ENCODE measurements at places on chromosomes 1 and 21.
A peak's percentile ranks its signal among the peaks of the same experiment; 100 is the strongest.

GRCh38 chr1:91621360-91621759 lies 120.7 kb downstream of the CDC7 start:
- no peak for DNase-seq

- peak; percentile 75 for DNase-seq
These were observed 6.6 kb downstream of the LIN28A start for GRCh38 chr1:26417111-26417759.

- no peak for DNase-seq
These were observed 1082.4 kb upstream of the B3GALT2 start for GRCh38 chr1:194268839-194269238.

GRCh38 chr1:156744786-156745419 lies 4.0 kb upstream of the MRPL24 start:
- DNase-seq = no peak

- no peak for DNase-seq
These were observed 57.0 kb downstream of the YARS1 start for GRCh38 chr1:32759997-32760623.

DNA sequence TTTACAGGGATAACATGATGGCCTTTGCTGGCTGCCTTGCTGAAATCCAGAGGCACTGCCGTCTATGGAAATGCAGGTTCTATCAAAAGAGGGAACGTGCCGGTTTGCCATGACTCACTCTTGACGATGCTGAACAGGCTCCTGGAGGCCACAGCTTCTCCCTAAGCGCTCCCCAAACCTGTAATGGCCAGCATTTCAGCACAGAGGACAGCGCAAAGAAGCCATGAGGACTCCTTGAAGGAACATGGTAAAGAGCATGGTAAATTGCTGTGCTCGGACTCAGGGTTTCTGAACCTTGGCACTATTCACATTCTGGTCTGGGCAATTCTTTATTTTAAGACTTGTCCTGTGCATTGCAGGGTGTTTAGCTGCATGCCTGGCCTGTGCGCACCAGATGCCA lies 217.5 kb downstream of the CAMTA1 start:
- DNase-seq = no peak

DNA sequence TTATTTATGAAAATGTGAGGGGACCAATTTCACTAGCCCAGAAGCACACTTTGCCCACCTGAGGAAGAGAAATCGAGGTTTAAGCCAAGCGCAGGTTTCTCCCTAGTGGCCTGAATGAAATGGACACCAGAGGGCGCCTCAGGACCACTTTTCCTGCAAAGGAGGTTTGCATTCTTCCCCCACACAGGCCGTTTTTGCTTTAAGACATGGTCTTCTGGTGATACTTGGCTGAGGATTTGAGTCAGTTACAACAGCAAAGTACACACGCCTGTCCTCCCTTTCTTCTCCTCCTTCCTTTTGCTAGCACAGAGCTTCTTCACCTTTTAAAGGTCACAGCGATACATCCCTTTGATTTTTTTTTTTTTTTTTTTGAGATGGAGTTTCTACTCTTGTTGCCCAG lies 5.4 kb downstream of the PLA2G2E start:
- DNase-seq = peak; percentile 57

- no peak for DNase-seq
These were observed 99.7 kb downstream of the PAX7 start for GRCh38 chr1:18730321-18730720.

GRCh38 chr1:23422241-23422877 lies 2.2 kb downstream of the TCEA3 start:
- peak; percentile 52 for DNase-seq

DNA sequence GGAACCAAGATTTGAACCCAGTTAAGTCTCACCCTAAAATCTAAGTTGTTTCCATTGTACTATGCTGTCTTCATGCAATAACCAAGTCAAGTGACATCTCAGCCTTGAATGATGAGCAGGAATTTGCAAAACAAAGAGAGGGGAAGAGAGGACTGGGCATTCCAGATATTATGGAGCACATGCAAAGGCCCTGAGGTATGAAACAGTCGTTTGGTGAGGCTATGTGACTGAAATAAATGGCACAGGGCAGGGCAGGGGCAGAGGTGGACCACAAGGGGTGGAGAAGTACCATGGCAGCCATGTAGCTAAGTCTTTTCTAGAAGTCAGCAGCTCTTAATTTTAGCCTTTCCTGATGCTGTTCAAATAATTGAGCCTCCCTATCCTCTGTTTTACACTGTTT lies 37.6 kb upstream of the RAP1A start:
- no peak for DNase-seq

DNA sequence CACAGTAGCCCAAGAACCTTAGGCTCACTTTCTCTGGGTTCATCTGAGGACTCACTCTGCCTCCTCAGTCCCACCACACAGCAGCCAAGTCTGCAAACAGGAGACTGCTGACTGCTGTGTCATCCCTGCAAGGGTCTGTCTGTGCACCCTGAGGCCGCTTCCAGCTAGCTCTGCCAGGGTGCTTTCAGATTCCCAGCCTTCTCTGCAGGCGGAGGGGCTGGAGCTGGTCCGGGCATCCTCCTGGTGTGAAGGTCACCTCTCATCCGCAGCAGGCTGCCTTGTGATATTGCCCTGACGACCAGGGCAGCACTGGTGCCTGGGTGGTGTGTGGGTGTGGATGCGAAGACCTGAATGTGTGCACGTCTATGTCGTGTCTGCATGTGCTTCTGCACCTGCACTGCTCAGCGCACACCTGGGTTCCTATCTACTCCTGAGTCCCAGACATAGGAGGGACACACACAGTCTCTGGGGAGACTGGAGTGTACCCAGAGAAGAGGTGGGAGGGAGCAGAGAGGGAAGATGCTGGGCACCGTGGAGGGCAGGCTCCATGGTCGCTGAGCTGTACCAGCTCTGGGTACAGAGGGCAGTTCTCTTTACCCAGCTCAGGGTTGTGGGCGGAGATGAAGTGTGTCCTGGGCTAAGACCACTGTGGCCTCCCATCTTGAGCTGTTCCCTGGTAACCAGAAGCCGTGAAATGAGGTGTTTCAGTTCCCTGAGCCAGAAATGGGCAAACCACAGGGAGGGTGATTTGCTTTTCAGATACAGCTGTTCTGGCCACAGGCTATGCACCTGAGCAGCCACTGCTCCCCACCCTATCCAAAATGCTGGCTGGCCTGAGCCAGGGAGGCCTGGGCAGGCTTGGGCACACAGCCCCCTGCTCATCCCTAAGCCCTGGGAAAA lies 160.9 kb upstream of the CSF3R start:
- no peak for DNase-seq

DNA sequence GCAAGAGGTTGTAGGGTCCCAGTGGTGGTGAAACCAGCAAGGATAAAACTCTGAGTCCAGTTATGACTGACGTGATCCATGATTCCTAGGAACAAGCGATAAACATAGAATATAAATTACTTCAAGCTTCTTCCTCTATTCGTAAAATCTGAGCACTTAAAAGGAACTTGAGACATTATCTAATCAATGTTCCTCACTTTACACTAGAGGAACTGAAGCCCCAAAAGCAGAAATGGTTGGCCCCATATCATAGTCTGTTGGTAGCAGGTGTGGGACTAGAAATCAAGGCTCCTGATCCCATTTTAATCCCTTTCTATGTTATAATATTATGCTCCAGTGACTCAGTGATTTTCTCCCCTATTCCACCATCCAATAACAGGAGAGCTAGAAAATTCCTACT lies 21.9 kb upstream of the MNDA start:
- no peak for DNase-seq

GRCh38 chr1:162388615-162389014 lies 7.1 kb downstream of the C1orf226 start:
- no peak for DNase-seq

- no peak for DNase-seq
These were observed 162.6 kb downstream of the RHOU start for GRCh38 chr1:228897901-228898300.

DNA sequence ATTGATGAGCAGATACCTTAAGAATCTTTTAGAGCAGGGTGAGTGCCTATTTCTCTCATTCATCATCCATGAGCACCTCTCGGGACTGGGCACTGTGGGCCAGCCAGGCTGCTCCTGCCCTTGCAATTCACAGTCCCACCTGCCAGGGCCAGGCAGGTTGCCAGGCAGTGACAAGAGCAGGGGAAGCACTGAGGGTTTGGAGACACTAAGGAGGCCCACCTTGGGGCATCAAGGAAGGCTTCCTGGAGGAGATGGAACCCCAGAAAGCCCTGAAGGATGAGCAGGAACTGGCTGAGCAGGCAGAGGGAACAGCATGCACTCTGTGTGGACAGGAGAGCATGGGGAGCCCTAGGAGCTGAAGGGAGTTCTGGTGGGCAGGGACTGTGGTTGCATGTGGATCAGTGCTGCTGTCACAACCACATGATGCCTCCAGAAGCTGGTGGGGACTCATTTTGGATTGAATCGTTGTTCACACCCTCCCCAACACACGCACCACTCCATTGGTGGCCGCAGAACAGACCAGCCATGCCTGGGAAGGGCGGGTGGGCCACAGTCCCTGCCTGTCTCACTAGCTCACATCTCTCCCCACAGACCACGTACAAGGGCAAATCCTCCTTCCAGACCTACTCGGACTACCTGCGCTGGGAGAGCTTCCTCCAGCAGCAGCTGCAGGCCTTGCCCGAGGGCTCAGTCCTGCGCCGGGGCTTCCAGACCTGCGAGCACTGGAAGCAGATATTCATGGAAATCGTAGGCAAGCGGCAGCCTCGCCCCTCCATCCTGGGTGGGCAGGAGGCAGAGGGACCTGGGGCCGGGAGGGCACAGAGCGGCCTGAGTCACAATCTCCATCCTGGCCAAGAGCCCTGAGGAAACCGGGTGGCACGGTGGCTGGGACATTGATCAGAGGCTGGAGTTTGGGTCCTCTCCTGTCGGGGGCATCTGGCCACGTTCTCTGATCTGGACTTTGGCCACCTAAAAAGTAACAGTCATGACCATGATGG lies 55.1 kb downstream of the DISP3 start:
- DNase-seq = no peak

- no peak for DNase-seq
These were observed 4.0 kb upstream of the ETNK2 start for GRCh38 chr1:204155881-204156280.

- no peak for DNase-seq
These were observed 14.8 kb upstream of the SERINC2 start for GRCh38 chr1:31398246-31398645.

- DNase-seq = no peak
These were observed 72.4 kb downstream of the ATP5PO start for GRCh38 chr21:33843216-33843615.

GRCh38 chr21:40723317-40723716 lies 123.6 kb downstream of the DSCAM start:
- no peak for DNase-seq

DNA sequence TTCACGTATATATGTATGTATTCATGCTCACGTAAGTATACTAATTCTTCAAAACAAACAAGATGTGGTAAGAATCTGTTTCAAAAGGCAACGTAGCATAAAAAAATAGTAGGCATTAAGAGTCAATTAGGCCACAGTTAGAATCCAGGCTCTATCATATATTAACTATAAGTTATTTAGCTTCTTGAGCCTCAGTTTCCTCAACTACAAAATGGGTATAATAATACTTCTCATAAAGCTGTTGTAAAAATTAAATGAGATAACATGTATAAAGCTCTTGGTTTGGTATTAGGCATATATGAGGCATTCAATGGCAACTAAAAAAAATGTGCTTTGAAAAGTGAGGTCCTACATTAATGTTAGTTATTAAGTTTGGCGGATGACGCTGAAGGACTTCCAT lies 9.2 kb downstream of the B3GALNT2 start:
- DNase-seq = no peak

GRCh38 chr1:89800022-89800655 lies 20.7 kb upstream of the LRRC8D start:
- DNase-seq = no peak

GRCh38 chr1:197384471-197384870 lies 116.4 kb downstream of the CRB1 start:
- DNase-seq = no peak

DNA sequence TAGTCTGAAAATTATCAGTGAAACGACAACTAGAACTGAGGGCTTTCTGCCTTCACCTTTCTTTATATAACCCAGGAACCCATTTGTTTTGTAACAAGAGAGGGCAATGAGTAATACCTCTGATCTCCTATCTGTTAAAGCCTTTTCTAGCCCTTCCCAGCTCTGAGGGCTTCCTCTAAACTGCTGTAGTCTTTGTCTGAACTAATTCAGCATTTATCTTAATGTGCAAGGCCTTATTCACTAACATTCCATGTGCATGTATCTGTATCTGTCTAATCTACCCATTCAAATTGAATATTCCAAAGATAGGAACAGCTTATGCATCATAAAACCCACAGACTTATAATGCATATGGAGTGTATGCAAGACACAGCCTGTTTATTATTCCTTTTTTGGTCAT lies 167.1 kb downstream of the LYPLAL1 start:
- DNase-seq = no peak

DNA sequence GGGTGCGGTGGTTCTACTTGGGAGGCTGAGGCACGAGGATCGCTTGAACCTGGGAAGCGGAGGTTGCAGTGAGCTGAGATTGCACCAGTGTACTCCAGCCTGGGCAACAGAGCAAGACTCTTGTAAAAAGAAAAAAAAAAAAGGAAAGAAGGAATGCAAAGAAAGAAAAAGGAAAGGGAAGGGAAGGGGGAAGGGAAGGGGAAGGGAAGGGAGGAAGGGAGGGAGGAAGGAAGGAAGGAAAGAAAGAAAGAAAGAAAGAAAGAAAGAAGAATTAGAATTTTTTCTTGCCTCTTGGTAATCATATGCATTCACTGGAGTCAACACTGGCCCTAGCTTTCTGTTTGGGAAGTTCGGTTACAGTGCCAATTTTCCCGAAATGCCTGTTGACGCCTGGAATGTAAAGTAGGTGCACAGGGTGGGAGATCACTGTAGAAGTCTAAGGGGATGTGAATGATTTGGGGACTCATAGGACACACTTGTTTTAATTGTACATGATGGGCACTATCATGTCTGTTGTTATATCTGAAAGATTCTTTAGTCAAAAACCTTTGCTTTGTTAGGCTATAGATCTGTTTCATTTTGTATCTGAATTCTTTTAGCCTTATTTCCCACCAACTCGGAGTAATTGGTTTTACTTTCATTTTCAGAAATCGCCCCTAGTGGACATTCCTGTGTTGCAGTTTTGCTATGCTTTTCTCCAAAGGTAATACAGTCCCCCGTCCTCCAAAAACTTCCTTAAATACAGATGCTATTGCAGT lies 59.8 kb upstream of the MORC3 start:
- DNase-seq = peak; percentile 31

- DNase-seq = no peak
These were observed 46.1 kb upstream of the ABCG1 start for GRCh38 chr21:42172596-42173483.

DNA sequence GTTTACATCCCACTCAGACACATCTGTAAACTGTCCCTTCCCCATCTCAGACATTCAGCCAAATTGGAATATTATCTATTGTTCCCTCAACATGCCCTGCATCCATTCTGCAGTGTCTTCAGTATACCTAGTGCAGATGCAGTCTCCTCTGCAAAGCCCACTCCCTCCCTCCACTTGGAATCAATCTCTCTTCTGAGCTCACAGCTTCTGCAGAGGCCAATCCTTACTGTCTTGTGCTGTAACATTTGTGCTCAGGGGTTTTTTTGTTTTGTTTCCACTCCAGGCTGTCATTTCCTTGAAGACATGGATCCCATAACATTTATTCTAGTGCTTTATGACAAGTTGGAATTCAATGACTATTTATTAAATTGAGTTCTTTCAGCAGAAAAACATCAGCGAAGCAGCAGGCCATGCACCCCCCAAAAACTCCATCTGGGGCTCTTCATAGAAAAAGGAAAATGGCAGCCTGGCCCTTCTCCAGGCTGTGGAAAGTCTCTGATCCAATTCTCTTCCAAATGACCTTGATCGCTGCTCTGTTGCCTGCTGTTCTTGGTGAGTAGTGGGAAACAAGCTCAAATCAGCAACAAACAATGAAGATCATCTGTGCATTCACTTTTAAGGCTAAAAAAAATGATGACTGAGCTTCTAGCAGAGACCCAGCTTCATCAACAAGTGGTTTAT lies 8.7 kb downstream of the C4BPA start:
- no peak for DNase-seq

All from activated T-helper 1 cell treated with anti-CD3 and anti-CD28 coated beads, Interleukin-12 subunit alpha, Interleukin-12 subunit beta, Interleukin-2, Interleukin-4 antibody, amounts not matched to agents 30 ng/mL and 10 ng/mL and 1 ng/mL, durations not matched to agents 14 hours and 24 hours and 36 hours (primary cell).